ENCODE measurements at places on chromosomes 7 and 10. TPM values are rescaled to one million over a fixed set of nuclear protein-coding genes. Genes with fewer than 3 reads are reported as not detected.

- DNase-seq = no peak
These were observed 11.9 kb downstream of the TWIST1 start for GRCh38 chr7:19105546-19105945.

- DNase-seq = no peak
These were observed 133.7 kb downstream of the LHPP start for GRCh38 chr10:124595143-124595883.

Gene FRMPD2
- total RNA-seq = 0.28 TPM

GRCh38 chr7:104241538-104242209 lies 33.9 kb upstream of the ORC5 start:
- DNase-seq = no peak

Gene GNGT1
- not detected for total RNA-seq

- no peak for DNase-seq
These were observed 226.5 kb upstream of the PITRM1 start for GRCh38 chr10:3398825-3399646.

DNA sequence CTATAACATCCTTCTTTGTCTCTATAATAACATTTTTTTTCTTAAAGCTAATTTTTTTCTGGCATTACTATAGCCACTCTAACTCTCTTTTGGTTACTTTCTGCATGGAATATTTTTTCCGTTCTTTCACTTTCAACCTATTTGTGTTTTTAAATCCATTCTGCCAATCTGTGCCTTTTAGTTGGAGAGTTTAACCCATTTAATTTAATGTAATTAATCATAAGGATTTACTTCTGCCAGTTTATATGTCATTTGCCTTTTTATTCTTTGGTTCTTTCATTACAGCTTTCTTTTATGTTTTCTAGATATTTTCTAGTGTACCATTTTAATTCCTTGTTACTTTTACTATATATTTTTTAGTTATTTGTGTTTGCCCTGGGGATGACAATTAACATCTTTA lies 78.6 kb downstream of the TMEM270 start:
- DNase-seq = no peak

GRCh38 chr7:7237201-7237977 lies 55.0 kb downstream of the C1GALT1 start:
- no peak for DNase-seq

GRCh38 chr10:7340179-7340874 lies 70.5 kb downstream of the SFMBT2 start:
- DNase-seq = no peak

DNA sequence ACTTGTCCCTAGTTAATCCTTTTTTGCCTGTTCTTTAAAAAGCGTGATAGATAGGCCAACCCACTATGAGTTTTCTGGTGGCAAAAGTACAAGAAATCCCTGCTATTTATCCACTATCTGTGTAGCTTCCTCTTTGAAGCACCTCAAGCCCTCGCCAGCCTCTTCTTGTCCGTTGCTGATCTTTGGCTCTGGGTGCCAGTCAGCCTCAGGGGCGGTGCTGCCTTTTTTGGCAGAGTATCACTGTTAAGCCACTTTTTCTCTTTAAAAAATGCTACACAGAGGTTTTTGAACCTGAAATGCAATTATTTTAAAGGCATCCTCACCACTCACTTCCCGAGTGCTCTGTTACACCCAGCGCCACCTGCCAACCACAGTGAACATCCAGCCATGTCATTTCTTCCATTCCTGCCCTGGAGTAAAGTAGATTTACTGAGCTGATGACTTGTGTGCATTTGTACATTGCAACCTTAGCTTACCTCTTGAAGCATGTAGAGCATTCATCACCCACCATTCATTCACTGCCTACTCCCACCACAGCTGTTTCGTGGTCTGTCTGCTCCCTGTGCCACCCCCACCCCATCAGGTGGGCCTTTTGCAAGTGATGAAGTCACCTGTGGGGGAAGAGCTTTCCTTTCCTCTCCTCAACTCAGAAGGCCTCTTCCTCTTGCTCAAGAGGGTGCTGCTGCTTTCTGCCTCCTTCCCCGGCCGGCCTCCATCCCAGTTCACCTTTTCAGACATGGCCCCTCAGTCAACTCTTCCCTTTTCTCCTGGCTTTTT lies 414.2 kb upstream of the GALNT17 start:
- no peak for DNase-seq

DNA sequence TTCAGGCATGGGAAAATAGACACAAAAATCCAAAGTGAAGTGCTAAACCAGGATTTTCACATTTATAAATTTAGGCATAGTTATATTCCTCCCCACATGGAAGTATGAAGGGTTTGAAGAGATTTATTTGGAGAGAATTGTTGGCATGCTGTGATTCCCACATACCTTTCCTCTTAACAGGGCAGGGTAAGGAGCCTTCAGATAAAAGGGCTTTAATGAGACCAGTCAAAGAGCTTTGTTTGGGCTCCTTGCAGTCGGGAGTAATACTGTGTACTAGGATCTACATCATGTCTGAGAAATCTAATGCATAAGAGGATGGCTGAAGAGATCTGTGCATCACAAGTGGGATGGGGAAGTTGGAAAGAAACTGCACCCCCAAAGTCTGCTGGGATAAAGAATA lies 140.8 kb upstream of the PTN start:
- DNase-seq = no peak

DNA sequence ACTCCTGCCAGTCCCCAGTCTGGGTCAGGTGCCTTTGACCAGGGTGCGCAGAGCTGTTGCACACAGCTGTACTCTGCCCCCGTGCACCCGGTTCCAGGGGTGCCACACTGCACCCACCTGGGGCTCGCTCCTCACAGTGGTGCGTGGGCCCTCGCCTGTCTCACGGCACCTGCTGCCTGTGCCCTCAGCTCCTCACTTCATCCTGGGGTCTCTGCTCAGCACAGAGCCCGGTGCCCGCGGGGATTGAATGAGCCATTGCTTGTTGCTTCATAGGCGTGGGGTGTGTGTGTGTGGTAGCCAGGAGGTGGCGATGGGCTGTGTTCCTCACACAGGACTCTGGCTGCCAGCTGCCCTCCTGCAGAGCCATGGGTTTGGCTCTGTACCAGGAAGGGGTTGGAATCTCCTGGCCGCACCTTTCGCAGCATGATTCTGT lies 18.5 kb downstream of the EIF3B start:
- DNase-seq = no peak

GRCh38 chr10:4176500-4177281 lies 391.7 kb upstream of the KLF6 start:
- DNase-seq = no peak

Gene CYP3A5
- total RNA-seq = 21.9 TPM

DNA sequence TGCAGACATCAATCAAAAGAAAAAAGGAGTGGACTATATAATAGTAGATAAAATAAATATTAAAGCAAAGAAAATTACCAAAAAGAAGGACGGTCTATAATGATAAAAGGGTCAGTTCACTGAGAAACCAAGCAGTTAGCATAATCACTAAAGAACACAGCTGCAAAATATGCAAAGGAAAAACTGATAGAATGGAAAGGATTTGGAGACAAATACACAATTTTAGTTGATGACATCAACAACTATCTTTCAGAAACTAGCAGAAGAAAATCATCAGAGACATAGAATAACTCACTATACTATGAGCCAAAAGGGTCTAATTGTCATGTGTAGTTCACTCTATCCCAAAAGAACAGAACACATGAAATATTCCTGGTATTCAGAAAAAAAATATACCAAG lies 316.4 kb upstream of the IGFBP3 start:
- no peak for DNase-seq

- no peak for DNase-seq
These were observed 17.6 kb upstream of the AKR1C3 start for GRCh38 chr10:5076615-5077014.

DNA sequence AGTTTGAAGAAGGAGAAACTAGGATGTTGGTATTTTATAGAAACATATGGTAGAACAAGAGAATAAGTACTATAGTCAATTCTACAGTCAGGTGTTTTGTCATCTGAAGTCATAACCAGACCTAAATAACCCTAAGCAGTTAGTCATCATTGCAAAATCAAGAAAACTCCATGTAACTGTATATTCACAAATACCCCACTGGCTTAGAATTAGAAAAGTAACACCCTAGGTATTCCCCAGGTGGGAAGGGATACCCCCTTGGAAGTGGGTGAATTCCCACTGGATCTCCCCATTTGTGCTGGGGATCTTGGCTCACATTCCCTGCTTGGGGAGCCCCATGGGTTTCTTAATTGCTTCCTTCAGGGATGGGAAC lies 45.9 kb upstream of the ITGB8 start:
- DNase-seq = no peak

DNA sequence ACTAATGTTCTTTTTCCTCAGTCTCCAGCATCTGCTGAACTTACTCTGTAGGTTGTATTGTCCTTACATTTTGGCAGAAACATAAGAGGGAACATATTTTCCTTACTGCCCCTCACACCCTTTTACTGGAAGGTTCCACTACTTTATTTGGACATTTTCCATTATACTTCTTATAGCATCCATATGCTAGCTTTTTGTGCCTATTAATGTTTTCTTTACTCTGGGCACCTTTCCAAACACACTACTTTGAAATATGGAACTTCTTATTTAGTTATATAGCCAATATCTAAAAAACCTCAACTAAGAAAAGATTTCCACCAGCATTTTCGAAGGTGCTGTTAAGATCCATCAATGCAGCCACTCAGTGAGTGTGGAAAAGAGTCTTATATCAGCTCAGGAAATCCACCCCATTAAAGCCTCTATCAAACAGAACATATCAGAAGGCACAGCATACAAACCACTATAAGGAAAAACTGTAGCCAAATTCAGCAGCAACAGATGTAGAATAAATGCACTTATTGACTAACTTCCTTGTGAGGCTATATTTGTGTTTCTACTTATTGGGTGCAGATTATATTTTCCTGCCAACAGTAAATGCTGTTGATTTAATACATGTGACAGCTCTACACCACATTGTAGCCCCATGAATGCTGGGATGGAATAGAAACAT lies 272.5 kb upstream of the SEMA3E start:
- DNase-seq = no peak

DNA sequence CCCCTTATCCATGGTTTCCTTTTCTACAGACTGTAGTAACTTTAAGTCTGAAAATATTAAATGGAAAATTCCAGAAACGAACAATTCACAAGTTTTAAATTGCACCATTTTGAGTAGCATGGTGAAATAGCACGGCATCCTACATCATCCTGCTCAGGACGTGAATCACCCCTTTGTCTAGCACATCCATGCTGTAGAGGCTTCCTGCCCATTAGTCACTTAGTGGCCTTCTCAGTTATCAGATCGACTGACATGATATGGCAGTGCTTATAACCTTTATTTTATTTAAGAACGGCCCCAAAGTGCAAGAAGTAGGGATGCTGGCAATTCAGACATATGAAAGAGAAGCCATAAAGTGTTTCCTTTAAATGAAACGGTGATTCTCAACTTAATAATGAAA lies 82.7 kb downstream of the CPXM2 start:
- no peak for DNase-seq

GRCh38 chr10:61451357-61451756 lies 1.8 kb downstream of the TMEM26 start:
- DNase-seq = no peak

GRCh38 chr10:33204031-33204430 lies 130.4 kb downstream of the NRP1 start:
- no peak for DNase-seq

DNA sequence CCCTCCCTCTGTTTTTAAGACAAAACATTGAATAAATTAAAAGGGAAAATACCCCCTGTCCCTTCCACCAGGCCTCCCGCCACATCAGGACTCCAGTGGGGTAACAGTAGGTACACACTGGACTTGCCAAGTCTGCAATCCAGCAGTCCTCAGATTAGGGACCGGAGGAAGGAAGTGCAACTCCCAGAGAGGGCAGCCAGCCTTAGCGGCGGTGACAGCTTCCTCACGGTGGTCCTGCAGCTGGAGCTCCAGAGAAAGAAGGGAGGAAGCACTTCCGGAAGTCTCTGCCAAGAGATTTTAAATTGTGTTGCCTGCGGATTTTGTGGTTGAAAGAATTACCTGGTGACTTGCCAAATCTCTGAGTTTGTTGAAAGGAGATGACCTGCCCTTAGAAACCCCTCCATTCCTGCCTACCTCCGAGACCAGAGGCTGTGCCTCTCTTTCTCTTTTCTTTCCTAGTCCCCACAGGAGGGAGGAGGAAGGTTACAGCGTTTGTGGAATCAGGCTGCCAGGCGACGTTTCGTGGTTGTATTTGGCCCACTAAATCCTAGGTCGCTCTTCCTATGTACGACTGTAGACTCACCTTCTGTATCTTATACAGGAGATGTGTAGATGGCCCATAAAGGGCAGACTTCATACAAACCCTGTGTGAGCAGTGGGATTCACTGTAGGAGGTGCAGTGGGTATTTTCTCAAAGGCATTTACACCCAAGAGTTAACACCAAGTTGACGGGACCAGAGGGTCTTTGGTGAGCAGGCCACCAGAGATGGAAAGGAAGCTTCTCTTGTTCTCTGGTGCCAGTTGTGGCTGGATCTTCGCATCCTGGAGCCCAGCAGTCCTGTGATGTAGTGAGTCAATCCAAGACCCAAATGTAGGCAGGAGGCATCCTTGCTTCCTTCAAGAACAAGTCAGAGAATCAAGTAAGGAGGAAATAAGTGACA lies 77.9 kb downstream of the INSIG1 start:
- no peak for DNase-seq

- DNase-seq = no peak
These were observed 29.6 kb upstream of the ZNF273 start for GRCh38 chr7:64873517-64873916.

GRCh38 chr7:82158327-82158726 lies 285.2 kb downstream of the CACNA2D1 start:
- DNase-seq = no peak

- DNase-seq = no peak
These were observed 68.0 kb downstream of the CXCL12 start for GRCh38 chr10:44316922-44317215.

DNA sequence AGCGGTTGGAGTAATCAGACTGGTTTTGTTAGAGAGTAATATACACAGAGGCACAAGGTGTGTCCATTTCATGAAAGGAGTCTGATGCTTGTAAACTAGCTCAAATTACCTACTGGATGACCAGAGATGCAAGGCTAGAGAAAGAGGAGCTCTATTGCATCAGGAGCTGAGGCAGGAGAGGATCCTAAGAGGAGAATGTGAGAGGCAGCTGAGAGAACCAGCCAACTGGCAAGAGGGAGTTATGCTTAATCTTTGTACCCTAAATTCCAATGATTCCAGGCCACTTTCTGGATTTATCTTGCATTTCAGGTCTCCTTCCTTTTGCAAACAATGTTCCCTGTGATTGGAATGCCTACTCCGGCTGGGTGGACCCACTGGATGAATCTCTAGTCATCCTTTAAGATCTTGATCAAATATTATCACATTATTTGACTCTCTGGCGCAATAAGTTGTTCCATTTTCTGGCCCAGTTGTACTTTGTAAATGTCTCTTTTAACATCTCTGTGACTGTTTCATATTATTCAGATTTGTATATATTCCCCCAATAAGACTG lies 57.5 kb upstream of the PTPN12 start:
- DNase-seq = no peak

DNA sequence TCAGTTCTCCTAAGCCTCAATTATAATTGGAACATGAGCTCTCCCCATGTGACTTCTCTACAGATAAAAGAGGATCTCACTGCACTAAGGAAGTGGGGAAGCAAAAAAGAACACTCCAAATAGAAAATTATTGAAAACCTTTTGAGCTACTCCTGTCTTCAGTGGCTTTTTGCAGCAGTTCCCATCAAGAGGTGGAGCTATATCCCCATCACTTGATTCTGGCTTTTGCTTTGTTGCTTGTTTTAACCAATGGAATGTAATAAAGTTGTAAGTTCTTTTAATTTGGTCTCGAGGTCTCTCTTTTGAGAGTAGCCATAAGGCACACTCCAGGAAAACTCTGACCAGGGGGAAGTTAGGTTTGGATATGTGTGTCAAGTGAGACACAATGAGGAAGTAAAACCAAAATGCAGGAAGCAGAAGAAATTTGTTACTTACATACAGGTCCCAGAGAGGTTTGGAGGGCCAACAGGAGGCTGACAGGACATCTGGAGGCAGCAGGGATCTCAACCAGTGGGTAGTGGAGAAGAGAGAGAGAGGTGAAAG lies 569.4 kb downstream of the HTR7 start:
- DNase-seq = no peak
